Gastrocnemius medialis (tissue), 4 donors: ENCODE measurements at places on chromosomes 11 and 22. TPM values are rescaled to one million over a fixed set of nuclear protein-coding genes. Genes with fewer than 3 reads are reported as not detected.

DNA sequence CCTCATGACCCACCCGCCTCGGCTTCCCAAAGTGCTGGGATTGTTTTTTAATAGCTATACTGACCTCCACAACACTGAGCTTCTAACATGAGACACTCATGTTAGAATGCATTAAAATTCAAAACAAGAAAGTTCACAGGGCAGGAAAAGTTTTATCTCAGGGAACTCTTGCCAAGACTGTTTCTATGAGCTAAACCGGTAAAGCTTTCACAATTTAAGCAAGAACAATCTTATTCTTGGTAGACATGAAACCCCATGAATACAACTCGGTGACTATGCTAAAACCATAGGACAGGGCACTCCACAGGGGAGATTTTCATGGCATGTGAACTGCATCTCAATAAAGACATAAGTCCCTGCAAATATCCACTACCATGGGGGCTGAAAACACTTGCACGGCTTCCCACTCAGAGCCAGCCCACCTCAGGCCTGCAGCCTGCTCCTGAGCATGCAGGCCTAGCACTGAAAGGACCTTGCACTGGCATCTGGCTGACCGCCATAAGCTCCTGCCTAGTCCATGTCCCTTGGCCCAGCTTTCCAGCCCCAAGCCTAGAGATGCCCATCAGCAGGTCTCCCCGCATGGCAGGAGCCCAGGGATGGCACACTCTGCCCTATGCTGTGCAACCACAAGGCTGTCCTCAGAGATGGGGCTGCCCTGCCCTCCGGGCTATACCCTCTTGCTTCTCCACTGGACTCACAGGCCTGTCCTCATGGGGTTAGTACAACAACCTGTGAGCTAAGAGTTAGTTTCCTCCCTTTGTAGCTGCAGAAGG lies 58.4 kb downstream of the DGCR2 start:
- H3K27ac ChIP-seq: no peak overlapping the region
- peaks cover 10% of the 10 kb centered on the region for H3K4me1 ChIP-seq
- no peak for DNase-seq
- no peak overlapping the region for H3K4me3 ChIP-seq
- H3K36me3 ChIP-seq: peaks cover 3% of the 10 kb centered on the region

DNA sequence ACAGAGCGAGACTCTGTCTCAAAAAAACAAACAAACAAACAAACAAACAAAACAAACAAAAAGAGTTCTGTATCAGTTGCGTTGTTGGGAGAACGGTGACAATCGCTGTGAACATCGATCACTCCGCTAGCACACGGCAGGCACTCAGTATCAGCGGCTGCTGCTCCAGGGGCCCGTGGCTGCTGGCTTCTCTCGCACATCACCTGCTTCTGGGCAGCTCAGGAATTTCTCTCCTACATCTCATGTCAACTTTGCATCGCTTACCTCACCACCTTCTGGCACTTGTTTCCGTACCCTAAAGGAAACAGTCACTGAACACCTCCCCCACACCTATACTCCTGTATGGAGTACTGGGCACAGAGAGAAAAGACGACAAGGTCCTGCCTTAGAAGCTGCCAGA lies 70.3 kb upstream of the WNT7B start:
- H3K36me3 ChIP-seq: no peaks in the 10 kb centered on the region
- H3K27me3 ChIP-seq: no peaks in the 10 kb centered on the region
- no peak overlapping the region for H3K4me3 ChIP-seq
- DNase-seq: no peak
- peaks cover 73% of the 10 kb centered on the region for H3K4me1 ChIP-seq
- H3K27ac ChIP-seq: peak overlapping the region; percentile 99

DNA sequence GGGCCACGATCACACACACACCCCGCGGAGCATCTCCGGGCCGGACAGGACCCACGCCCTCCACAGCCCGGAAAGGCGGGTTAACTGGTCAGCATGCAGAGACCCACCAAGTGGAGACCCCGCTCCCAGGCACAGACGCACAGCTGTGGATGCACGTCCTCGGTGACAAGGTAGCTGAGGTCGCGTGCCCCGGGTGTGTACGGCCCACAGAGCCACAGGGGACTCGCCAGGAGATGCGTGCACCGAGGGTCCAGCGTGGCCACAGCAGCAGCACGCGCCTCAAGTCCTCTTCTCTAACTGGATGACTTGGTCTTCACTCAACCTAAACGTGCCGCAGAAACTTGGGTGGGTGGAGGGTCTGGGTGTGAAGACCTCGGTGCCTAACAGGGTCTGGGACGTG lies 5.5 kb downstream of the H19 start:
- no peak overlapping the region for H3K4me3 ChIP-seq
- no peaks in the 10 kb centered on the region for H3K4me1 ChIP-seq
- DNase-seq: no peak
- no peak overlapping the region for H3K27ac ChIP-seq

GRCh38 chr11:102494216-102494615 lies 36.3 kb downstream of the MMP7 start:
- no peaks in the 10 kb centered on the region for H3K27me3 ChIP-seq
- H3K4me3 ChIP-seq: no peak overlapping the region
- H3K36me3 ChIP-seq: no peaks in the 10 kb centered on the region
- no peak overlapping the region for H3K27ac ChIP-seq
- no peaks in the 10 kb centered on the region for H3K4me1 ChIP-seq
- no peak for DNase-seq

APOBEC3H gene
- not detected for total RNA-seq

- no peak overlapping the region for H3K27ac ChIP-seq
- H3K36me3 ChIP-seq: no peaks in the 10 kb centered on the region
- H3K4me1 ChIP-seq: no peaks in the 10 kb centered on the region
- no peak for DNase-seq
- H3K4me3 ChIP-seq: no peak overlapping the region
Observed at GRCh38 chr11:109789901-109790300, 303.3 kb upstream of the ZC3H12C start.

GRCh38 chr11:86591631-86592030 lies 80.8 kb downstream of the ME3 start:
- no peak overlapping the region for H3K4me3 ChIP-seq
- H3K4me1 ChIP-seq: peaks cover 45% of the 10 kb centered on the region
- no peaks in the 10 kb centered on the region for H3K36me3 ChIP-seq
- H3K27me3 ChIP-seq: no peaks in the 10 kb centered on the region

DNA sequence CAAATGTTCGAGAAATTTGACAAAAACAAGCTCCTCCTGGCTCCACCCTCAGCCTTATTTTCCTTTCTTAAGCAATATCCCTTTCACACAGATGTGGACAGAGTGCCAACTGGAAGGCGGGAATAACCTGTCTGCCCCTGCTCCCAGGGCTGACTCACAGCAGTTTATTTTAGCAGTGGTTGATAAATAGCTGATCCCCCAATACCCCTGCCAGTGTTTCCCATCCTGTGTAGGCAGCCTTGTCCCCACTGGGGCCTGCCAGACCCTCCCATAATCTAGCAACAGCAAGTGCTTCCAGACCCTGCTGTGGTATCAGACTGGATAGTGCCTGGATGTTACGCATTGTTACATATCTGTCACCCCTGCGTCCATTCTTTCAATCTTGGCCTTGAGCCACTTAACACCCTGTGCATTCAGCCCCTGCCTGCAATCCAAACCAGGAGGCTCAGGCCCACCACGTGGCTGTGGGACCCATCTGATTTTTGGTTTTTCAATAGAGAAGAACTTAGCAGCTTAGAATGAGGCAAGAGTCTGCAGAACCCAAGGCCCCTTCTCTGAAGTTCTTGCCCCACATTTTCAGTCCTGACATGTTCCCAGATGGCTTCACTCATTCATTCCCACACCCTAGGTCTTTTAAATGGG lies 53.7 kb downstream of the PARVA start:
- peak overlapping the region; percentile 56 for H3K27ac ChIP-seq
- no peaks in the 10 kb centered on the region for H3K36me3 ChIP-seq
- H3K27me3 ChIP-seq: no peaks in the 10 kb centered on the region
- peak; percentile 46 for DNase-seq

HORMAD2 gene
- not detected for total RNA-seq

CST6 gene
- 0.71 TPM for total RNA-seq

DNA sequence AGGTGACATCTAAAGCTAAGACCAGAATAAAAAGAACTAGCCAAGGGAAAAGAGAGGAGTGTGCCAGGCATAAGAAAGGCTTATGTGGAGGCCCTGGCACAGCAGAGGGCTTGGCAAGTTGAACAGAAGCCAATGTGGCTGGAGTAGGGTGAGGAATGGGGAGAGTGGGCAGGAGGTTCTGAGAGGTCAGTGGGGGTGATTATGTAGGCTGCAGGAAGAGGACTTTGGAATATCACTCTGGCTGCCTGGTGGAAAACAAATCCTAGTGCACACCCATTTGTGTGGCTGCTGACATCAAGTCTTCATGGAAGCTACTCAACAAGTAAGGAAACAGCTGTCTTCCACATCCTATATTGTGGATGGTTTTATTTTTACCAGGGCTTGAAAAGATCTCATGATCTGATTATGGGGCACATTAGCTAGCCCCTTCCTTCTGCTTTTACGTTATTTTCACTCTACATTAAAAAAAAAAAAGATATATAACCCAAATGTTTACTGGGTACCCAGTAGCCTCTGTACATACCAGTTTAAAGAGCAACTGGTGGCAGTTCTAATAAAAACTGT lies 3.4 kb downstream of the MRPL16 start:
- H3K27ac ChIP-seq: no peak overlapping the region
- peaks cover 12% of the 10 kb centered on the region for H3K4me1 ChIP-seq
- DNase-seq: no peak
- H3K27me3 ChIP-seq: no peaks in the 10 kb centered on the region

MYOD1 gene
- total RNA-seq: 15.1 TPM

- no peak overlapping the region for H3K27ac ChIP-seq
- H3K4me3 ChIP-seq: no peak overlapping the region
- no peak for DNase-seq
- H3K36me3 ChIP-seq: no peaks in the 10 kb centered on the region
- H3K27me3 ChIP-seq: no peaks in the 10 kb centered on the region
- peaks cover 5% of the 10 kb centered on the region for H3K4me1 ChIP-seq
Observed at GRCh38 chr11:88335284-88335683, 2.3 kb downstream of the CTSC start.

DCHS1 gene
- 3.8 TPM for total RNA-seq

DNA sequence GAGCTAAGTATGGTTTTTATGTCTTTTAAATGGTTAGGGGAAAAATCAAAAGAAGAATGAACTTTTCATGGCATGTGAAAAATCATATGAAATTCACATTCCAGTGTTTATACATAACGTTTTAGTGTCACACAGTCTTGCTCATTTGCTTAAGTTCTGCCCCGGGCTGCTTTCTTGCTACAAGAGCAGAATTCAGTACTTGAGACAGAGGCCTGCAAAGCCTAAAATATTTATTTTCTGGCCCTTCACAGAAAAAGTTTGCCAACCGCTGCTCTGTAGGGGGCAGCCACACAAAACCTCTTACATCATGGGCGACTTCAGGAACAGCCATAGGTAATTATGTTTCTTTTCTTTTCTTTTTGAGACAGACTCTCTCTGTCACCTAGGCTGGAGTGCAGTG lies 1.0 kb upstream of the ATG2A start:
- H3K27me3 ChIP-seq: no peaks in the 10 kb centered on the region
- no peaks in the 10 kb centered on the region for H3K36me3 ChIP-seq

- H3K36me3 ChIP-seq: no peaks in the 10 kb centered on the region
- no peak for DNase-seq
- no peaks in the 10 kb centered on the region for H3K27me3 ChIP-seq
- H3K27ac ChIP-seq: no peak overlapping the region
Observed at GRCh38 chr11:14114786-14115185, 152.3 kb downstream of the SPON1 start.

DNA sequence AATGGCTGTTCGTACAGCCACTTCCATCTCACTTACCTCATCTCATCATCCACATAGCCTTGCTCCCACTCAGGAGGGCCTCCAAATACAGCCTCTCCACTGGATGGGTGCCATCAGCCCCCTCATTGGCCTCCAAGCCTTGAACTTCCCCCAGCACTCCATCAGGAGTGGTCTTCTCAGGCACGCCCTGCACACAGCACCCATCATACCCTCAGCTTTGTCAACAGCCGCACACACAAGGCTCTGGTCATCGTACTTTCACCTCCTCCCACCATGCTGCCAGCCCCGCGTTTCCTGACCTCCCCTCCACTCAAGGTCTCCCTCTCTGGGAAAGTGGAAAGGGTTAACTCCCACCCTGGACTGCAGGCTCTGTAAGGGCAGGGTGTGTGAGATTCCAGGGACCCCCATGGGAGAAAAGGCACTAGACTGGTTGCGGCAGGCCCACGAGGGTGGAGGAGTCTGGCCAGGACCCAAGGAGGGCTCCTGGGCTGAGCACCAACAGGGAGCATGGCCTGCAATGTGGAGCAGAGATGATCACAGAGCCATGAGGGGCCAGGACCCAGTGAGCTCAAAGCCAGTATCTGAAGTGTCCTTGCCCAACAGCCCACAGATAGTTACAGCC lies 21.0 kb upstream of the SCARF2 start:
- no peaks in the 10 kb centered on the region for H3K27me3 ChIP-seq
- DNase-seq: no peak
- H3K36me3 ChIP-seq: no peaks in the 10 kb centered on the region
- no peak overlapping the region for H3K4me3 ChIP-seq
- peaks cover 12% of the 10 kb centered on the region for H3K4me1 ChIP-seq

TSSK2 gene
- total RNA-seq: not detected

GRCh38 chr11:129596351-129596750 lies 219.3 kb upstream of the TMEM45B start:
- H3K4me3 ChIP-seq: no peak overlapping the region
- no peak for DNase-seq
- no peaks in the 10 kb centered on the region for H3K4me1 ChIP-seq
- no peaks in the 10 kb centered on the region for H3K27me3 ChIP-seq
- H3K36me3 ChIP-seq: no peaks in the 10 kb centered on the region

DNA sequence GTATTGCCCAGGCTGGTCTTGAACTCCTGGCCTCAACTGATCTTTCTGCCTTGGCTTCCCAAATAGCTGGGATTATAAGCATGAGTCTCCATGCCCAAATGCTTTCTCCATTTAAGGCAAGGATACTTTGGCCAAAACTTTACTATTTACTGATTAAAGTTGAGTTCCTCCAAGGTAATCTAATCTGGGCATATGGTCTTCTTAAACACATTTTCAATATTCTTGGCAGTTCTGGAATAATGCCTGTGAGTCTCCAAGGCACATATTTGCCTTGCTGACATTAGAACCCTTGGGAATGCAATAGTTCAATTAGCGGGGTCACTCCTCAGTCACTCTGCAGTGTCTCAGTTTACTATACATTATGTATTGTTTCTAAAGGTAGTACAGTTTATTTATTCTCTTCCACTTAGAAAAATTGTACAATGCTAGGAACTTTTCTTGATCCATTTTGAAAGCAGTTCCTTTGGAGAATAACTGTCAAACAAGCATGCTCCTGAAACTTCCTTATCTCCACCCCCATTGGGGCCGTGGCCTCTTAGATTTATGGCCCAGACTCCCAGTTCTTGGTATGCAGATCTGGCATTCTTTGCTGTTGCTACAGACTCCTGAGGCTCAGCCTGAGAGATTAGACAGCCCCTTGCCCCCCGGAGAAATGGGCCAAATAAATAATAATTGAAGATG lies 13.1 kb upstream of the RAB38 start:
- DNase-seq: no peak
- H3K4me3 ChIP-seq: no peak overlapping the region
- no peaks in the 10 kb centered on the region for H3K4me1 ChIP-seq
- H3K36me3 ChIP-seq: no peaks in the 10 kb centered on the region
- H3K27ac ChIP-seq: no peak overlapping the region
- no peaks in the 10 kb centered on the region for H3K27me3 ChIP-seq

GPHA2 gene
- total RNA-seq: not detected

KCNJ11 gene
- total RNA-seq: 112 TPM

GRCh38 chr11:41879214-41879613 lies 419.8 kb upstream of the LRRC4C start:
- H3K36me3 ChIP-seq: no peaks in the 10 kb centered on the region
- no peak for DNase-seq
- H3K4me1 ChIP-seq: no peaks in the 10 kb centered on the region
- no peaks in the 10 kb centered on the region for H3K27me3 ChIP-seq
- no peak overlapping the region for H3K4me3 ChIP-seq
- no peak overlapping the region for H3K27ac ChIP-seq

- H3K27me3 ChIP-seq: no peaks in the 10 kb centered on the region
- H3K36me3 ChIP-seq: no peaks in the 10 kb centered on the region
- H3K4me3 ChIP-seq: no peak overlapping the region
Observed at GRCh38 chr11:108436594-108436993, 30.7 kb downstream of the C11orf65 start.

OR2AT4 gene
- not detected for total RNA-seq
